ENCODE measurements at places on chromosomes 5 and 9. TPM values are rescaled to one million over a fixed set of nuclear protein-coding genes. Genes with fewer than 3 reads are reported as not detected.

The MORN5 gene
- not detected for total RNA-seq

The STRBP gene
- total RNA-seq, result 20.1 TPM

The APBA1 gene
- total RNA-seq, result 0.95 TPM

The PCDHA9 gene
- not detected for total RNA-seq

The DOK3 gene
- 9.1 TPM for total RNA-seq

The TRMT10B gene
- total RNA-seq, result 26.3 TPM

The ADRB2 gene
- 14.4 TPM for total RNA-seq

The HSPB3 gene
- not detected for total RNA-seq

The C1QTNF2 gene
- not detected for total RNA-seq

The MEIKIN gene
- total RNA-seq, result 4.2 TPM

The GPX8 gene
- total RNA-seq, result not detected

The SH2D3C gene
- total RNA-seq, result 26.1 TPM

The ADGRV1 gene
- 1.1 TPM for total RNA-seq

The BSPRY gene
- 1.2 TPM for total RNA-seq

The LCN12 gene
- 0.89 TPM for total RNA-seq

The BNC2 gene
- 0.16 TPM for total RNA-seq

Data from naive thymus-derived CD4-positive, alpha-beta T cell (primary cell).